ENCODE measurements at places on chromosomes 16 and 17.

DNA sequence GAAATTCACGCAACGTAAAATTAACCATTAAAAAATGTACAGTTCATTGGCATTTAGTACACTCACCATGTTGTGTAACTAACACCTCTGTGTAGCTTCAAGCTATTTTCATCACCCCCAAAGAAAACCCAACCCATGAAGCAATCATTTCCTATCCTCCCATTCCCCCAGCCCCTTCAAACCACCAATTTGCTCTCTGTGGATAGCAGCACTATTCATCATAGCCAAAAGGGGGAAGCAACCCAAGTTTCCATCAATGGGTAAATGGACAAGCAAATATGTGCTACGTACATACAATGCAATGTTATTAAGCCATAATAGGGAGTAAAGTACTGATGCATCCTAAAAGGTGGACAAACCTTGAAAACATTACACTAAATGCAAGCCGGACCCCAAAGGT, 10.9 kb upstream of the KRT222 start:
- no peak for DNase-seq

DNA sequence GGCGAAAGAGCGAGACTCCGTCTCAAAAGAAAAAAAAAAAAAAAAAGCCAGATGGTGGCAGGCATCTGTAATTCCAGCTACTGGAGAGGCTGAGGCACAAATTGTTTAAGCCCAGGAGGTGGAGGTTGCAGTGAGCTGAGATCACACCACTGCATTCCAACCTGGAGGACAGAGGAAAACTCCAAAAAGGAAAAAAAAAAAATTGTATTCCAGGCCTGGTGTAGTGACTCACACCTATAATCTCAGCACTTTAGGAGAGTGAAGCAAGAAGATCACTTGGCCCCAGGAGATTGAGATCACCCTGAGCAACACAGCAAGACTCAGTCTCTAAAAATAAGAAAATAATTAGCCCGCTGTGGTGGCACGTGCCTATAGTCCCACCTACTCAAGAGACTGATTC, 20.1 kb downstream of the HBQ1 start:
- DNase-seq = no peak

DNA sequence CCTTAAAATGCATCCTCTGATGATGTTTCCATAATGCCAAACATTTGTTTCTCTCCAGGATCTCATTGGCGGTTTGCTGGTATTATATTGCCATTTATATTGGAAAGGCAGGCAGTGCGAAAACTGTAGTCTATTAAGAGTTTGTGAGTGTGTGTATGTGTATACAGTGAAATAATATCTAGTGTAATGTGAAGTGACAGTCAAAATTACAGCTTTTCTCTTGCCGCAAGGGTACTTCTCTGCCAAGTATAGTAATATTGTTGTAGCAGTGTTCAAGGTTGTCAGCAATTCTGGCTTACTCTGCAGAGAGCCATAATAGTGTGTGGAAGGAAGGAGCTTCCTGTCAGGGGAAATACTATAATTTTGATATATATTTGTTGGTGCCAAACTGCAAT, 178.6 kb downstream of the WWOX start:
- no peak for DNase-seq

DNA sequence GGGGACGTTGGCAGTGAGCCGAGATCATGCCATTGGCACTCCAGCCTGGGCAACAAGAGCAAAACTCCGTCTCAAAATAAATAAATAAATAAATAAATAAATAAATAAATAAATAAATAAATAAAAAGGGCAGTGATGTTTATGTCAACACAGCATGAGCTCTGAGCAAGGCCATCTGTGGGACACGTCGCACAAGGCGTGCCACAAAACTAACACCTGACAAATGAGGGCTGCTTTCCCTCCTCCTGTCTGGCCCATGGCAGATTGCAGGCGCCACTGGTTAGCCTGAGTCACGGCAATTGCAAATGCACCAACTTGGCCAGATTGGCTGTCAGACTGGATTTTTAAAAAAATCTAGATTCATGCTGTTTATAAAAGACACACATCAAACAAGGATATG, 25.9 kb upstream of the SPNS3 start:
- no peak for DNase-seq

- DNase-seq = no peak
These were observed 122.9 kb upstream of the ELAC2 start for GRCh38 chr17:13140750-13141149.

DNA sequence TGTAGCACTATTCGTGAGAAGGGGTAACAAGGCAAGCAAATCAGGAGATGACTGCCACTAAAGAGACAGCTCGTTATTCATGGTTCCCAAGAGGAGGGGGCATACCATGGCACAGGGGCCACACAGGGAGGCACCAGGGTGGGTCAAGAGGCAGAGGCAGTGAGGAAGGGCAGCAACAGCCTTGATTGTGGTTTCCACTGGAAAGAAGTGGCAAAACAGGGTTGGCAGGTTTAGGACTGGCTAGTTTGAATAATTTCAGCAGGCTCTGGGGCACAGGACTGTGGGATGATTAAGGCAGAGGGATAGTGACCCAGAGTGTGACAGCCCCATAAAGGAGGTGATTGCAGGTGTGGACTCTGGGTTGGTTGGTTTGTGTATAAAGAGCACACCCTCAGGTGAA, 188.9 kb downstream of the CBLN1 start:
- no peak for DNase-seq

DNA sequence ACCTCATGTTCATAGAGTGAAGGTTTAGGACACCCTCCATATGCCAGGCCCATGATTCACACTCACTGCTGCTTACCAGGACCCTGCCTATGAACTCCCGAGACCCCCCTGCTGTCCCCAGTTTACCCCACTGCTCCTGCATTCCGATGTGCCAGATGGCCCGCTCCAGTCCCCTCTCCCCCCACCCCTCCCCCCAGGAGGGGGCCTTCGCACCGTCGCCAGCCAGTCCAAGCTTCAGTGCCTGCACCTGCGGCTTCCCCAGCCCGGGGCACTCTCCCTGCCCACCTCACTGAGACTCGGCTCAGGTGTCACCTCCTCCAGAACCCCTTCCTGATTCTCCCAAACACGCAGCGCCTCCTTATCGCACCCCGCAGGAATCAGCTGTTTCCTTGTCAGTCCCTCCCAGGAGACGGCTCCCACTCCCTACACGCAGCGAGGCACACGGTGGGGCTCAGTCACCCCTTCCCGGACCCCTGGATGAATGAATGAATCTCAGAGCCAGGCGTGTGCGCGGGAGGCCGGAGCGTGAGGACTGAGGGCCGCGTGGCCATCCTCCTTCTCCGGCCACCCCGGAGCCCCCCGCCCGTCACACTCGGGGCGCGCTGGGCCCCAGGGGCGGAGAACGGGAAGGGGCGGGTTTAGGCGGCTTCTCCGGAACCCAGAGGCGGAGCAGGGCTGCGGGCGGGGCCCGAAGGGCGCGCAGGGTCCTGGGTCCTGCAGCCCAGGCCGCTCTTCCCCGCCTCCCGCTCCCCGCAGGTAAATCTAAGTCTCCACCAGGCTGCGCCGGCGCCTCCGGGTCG, 1.6 kb downstream of the MYO1C start:
- DNase-seq = peak; percentile 69

- peak; percentile 58 for DNase-seq
These were observed 73.3 kb downstream of the XYLT1 start for GRCh38 chr16:17397499-17397891.

DNA sequence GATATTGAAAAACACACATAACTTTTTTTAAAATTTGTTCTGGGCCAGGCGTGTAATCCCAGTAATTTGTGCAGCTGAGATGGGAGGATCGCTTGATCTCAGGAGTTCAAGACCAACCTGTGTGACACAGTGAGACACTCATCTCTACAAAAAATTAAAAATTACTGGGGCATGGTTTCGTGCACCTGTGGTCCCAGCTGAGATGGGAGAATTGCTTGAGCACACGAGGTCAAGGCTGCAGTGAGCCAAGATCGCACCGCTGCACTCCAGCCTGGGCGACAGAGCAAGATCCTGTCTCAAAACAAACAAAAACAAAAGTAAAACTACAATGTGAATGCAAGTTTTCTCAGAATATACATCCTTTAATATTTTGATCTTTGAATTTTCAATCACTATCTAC, 15.1 kb downstream of the C16orf54 start:
- DNase-seq = peak; percentile 40

- peak; percentile 75 for DNase-seq
These were observed 16.6 kb downstream of the COPRS start for GRCh38 chr17:31842195-31843069.

DNA sequence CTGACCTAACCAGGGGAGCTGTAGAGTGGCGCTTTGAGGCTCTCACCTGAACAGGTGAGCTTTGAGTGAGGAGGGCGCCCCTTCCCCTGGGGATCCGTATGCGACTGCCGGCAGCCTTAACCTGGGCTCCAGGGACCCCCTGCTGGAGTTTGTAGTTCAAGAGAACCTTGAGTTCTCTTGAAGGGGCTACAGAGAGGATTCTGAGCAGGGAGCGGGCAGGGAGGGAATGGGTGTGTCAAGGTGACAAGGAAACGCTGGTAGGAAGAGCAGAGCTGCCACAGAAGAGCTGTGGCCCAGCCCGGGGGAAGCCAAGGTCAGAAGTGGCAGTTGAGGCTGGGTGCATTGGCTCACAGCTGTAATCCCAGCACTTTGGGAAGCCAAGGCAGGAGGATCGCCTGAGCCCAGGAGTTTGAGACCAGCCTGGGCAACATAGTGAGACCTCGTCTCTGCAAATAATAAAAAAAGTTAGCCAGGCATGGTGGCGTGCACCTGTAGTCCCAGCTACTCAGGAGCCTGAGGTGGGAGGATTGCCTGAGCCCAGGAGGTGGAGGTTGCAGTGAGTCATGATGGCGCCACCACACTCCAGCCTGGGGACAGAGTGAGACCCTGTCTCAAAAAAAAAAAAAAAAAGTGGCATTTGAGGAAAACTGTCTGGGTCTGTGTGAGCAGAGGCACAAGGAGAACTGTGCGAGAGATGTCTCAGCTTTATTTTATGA, 1.2 kb downstream of the LLGL2 start:
- no peak for DNase-seq

DNA sequence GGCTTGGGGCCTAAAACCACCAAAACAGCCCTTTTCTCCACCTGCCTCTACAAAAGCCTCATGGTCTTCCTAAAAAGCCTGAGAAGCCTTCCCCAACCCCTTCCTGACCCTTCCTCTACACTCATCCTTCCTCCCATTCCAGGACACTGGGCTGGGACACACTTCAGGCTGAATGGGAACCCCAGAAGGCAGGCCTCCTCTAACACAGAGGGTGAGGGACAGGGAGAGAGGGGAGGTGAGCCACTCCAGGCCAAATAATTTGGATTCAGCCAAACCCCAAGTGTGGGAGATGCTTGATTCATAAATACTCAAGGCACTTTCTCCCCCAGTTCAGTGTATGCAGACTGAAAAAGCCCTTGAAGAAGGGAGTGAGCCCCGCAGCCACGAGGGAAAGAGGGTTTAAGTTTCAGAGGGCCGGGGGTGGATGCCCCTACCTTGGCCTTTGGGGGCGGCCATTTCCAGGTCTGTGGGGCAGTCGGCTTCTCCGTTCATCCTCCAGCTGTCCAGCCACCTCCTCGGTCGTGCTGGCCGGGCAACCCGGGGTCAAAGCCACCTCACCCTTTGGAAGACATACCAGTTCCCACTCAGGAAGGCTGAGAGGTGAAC, 1.6 kb downstream of the UBTF start:
- DNase-seq = peak; percentile 31

DNA sequence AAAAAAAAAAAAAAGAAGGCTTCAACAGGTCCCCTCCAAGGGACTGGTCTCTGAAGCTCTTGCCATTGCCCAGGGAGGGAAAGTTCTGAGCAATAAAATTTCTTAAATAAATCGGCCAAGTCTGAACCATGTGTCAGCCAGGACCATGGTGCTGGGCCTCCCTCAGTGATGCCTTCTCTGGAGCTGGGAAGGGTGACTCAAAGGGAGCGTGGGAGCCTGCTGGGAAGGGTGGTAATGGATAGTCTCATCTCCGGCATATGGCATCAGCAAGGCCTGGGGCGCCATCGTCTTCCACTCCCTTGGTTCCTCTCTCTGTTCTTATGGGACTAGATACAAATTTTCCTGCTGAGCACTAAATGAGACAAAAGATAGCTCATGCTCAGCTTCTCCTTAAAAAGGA, 2.3 kb downstream of the VKORC1 start:
- DNase-seq = no peak

- no peak for DNase-seq
These were observed 152.6 kb upstream of the CACNG5 start for GRCh38 chr17:66682283-66682682.

DNA sequence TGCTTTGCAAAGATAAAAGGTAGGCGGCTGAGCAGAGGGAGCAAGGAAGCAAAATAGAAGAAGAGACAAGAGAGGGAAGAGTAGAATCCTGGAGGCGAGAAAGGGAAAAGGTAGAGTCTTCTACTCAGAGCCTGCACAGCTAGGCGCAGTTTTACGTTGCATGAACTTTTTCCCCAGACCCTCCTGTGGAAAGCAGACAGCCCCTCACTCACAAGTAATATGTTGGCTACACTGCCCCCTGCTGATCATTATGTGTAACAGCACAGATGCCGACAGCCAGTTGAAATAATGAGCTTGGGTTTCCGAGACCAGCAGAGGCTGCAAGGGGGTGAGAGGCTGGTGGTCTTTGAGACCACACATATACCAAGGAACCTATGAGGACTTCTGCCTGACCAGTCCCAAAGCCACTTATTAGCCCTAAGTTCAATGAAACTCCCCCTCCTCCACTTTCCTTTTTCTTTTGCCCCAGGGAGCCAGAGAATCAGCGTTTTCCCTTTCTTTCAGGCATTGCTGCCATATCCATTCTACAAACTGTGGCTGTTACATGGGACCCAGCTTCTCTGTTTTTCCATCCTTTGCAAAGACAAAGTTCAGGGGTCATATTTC, 22.5 kb upstream of the CMTR2 start:
- DNase-seq = peak; percentile 45

- DNase-seq = no peak
These were observed 57.2 kb upstream of the CDH5 start for GRCh38 chr16:66309215-66309807.

DNA sequence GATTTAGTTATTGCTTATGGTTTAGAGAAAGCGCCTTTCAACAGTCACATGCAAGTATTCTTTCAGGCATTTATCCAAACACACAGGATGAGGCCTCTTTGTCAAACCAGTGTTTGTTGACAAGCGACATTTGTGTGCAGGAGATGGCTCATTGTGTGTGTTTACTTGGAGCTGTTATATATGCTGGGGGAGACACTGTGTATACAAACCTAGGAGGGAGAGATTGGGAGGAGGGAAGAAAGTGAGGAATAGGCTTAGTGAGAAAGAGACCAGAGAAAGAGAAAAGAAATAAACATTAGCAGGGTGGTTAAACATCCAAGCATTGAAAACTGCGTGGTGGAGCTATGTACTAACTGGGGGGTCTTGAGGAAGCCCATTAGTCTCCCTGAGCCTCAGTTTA, 437.6 kb downstream of the MAF start:
- no peak for DNase-seq

All from RPMI8226 (cell line).